ENCODE measurements at places on chromosomes 2 and 18.

DNA sequence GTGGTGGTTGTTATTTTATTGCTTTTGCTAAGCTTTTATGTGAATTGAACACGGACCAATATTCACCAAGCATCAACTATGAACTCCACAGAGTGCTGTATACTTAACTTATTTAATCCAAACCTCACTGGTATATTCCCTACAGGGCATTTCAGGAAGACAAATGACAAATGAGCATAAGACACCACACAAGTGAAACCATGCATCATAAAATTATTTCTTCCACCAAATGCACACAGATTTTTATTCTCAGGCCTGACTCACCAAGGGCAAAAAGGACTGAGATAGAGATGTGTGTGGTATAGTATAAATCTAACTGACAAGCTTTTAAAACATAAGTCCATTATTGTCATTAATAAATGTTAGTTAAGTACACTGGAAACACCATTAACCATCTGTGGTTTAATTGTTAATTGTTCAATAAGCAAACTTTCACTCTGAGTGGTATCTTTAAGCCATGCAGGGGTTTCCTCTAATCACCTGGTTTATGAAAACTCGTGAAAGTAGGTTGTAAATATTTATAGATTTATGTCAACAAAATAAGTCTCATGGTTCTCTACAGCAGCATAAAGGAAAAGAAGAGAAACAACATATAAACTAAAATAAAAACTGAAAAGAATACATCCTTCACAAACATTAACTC, 77.6 kb upstream of the CRIM1 start:
- DNase-seq: no peak

GRCh38 chr2:203471323-203471722, 63.8 kb downstream of the RAPH1 start:
- DNase-seq: no peak

GRCh38 chr2:106812383-106812782, 73.6 kb downstream of the ST6GAL2 start:
- DNase-seq: no peak

- no peak for DNase-seq
Observed at GRCh38 chr2:145007093-145007959, 487.4 kb upstream of the ZEB2 start.

DNA sequence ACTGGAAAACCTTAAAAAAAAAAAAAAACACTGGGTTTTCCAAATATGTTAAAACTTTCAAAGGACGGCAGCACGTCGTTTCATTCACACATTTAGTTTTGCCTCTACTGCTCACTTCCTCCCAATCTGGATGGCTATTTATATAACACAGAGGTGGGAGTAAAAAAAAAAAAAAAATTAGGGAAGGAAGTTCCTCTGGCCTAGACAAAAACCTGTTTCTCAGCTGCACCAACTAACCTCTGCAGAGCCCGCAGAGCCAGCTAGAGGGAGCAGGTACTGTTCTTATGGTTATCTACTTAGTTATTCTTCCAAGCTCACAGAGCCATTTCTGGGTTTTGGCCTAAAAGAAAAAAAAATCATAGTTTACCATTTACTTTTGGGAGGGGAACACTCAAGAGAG, 28.1 kb downstream of the SLC1A4 start:
- DNase-seq: peak; percentile 30

DNA sequence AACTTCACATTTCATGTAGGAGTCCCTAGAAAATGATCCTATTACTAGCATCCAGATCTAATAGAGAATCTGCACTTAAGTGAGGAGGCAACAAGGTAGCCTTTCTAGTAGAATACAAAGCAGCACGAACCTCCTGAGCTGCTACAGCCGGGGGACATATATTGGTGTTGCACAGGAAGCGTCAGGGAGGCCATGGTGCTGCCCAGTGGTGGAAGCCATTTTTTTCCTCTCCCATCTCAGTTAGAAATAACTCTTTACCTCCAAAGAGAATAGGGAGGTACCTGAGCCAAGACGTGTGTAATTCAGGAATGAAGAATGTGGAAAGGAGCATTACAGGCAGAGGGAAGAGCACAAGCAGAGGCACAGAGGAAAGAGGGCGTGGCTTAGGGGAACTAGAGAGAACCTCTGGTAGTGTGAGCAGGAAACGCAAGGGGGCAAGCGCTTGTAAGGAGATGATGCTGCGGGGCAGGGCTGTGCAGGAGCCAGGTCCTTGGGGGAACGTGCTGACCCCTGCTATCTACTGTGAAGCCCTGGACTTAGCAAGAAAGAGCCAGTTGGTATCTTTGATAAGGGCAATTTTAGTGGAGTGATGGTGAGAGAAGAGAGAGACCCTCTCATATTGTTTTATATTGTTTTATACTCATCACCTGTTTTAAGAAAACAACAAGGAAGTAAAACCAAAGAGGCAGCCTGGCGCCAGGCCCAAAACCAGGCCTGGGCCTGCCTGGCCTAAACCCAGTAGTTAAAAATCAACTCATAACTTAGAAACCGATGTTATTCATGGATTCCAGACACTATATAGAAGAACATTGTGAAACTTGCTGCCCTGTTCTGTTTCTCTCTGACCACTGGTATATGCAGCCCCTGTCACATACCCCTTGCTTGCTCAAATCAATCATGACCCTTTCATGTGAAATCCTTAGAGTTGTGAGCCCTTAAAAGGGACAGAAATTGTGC, 50.0 kb upstream of the TTC39C start:
- no peak for DNase-seq

DNA sequence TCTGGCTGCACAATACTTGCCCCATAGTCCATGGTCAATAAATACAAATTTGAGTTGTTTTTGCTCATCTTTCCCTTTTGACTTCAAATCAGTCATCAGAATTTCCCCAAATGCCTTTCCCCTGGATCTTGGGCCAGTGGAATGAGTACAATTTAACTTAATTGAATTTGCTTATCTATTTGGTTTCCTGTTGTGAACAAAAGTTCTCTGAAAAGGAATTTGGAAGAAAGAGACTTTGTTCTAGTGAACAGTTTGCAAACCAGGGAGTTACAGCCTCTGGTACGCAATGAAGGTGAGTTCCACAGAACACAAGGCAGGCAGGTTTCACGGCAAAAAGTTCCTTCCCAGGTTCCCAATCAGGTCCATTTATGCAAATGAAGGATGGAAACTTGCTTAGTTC, 1.2 kb upstream of the UGT1A1 start:
- DNase-seq: no peak

DNA sequence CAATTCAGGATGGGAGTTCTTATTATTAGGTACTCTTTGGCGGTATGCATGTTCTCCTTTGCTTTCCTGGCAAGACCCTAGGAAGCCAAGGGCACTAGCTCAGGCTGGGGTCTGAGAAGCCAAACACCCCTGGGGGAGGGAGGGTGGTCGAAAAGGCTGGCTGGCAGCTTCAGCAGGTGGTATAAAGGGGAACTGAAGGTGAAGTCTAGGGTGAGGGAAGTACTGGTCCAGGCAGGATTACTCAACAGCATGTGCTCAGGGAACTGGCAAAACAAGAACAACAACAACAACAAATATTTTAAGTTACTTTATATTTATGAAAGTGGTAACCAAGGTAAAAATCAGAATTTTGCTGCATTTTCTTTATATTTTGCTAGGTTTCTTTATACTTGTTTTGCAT, 40.7 kb upstream of the PCBP1 start:
- DNase-seq: no peak

DNA sequence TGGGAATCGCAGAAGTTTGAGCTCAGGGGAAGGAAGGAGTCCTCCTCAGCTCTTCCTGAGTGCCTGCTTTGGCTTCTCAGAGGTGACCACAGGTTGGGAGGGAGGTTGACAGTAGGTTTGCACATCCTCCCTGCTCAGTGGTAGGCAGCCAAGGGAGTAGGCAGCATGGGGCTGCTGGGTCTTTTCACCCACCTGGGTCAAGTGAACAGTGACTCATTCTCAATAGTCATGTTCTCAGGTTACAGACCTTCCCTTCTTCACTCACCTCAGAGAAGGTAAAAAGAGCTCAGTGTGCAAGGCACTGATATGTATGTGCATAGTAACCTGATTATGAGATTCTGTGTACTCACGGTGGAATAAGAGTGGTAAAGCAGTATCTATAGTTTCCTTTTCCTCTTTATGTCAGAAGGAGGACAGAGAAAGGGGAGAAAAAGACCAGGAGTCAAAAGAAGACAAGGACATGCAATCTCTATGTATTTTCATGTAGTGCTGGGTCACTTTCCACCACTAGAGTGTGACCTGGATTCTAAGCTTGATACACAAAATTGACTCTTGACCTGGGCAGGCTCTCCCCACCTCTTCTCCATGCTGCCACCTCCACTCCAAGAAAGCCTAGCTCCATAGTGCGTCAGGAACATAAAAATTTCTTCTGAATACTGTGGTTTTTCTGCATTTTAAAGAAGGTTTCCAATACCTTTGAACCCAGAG, 36.5 kb upstream of the ASNSD1 start:
- peak; percentile 20 for DNase-seq

- no peak for DNase-seq
Observed at GRCh38 chr18:13539050-13539449, 187.3 kb downstream of the FAM210A start.

- DNase-seq: no peak
Observed at GRCh38 chr2:39123436-39123999, 2.7 kb upstream of the SOS1 start.

GRCh38 chr2:227022608-227023007, 141.4 kb downstream of the COL4A4 start:
- DNase-seq: no peak

DNA sequence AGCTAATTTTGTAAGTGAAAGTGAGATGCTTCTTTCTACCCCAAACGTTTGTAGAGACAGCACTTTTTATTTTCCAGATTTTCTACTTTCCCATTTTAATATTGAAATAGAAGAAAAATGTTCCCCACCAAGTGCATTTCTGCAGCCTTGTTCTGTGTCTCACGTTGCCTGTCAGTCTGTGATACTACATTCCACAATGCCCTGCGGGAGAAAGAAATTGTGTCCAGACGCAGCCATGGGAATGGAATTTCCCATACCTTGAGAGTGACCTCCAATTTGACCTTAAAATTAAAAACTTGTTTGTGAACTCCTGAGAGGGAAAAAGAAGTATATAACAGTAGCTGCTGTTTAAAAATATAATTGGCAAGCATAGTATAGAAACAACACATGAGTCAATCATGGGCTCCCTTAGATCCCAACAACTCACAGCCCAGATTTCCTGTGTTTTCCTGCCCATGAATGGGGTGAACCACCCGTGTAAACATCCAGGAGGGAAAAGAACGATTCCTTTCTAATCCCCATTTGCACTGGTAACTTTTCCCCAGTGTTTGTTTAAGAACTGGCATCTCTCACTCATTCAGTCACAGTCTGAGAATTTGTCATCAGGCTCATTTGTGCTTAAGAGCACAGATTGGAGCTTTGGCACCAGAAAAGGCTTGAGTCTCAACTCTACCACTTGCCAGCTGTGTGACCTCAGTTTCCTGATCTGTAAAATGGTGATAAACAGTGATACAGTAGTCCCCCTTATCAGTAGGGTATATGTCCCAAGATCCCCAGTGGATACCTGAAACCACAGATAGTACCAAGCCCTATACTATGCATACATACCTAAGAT, 166.1 kb upstream of the ZNF521 start:
- no peak for DNase-seq

GRCh38 chr2:102401456-102401855, 21.5 kb upstream of the IL18RAP start:
- no peak for DNase-seq

DNA sequence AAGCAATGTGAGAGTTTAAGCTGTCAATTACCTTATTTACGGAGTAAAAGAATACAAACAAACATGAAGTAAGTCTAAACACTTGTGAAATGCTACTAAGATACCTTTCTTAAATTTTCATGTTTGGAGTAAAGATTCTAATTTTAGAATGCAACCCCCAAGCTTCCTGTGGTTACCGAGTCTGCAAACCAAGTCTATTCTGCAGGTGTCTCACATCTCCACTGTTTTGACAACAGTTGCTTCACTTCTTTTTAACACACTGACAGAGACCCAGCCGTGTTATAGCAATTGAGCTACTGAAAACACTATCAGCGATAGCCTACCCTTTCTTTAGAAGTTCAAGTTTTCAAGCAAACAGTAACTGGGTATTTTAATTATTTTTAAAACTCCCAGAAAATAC, 608.3 kb downstream of the ERBB4 start:
- DNase-seq: no peak

DNA sequence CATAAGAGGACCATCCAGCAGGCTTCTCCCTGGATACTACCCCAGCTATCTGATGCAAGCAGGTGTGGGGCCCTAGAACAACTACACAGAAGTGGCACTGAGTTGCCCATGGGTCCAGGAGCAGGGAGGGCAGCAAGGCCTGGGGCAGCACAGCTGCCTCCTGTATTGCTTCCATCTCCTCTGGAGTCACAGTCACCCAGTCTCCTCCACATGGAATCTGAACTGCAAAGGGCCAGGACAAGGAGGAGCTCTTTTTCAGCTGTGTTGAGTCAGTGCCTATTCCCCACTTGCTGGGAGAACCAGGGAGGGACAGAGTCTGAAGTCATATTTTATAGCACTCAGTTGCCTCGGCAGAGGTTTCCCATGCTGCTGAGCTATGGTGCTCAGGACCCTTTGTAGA, 67.9 kb upstream of the ALPP start:
- DNase-seq: no peak

DNA sequence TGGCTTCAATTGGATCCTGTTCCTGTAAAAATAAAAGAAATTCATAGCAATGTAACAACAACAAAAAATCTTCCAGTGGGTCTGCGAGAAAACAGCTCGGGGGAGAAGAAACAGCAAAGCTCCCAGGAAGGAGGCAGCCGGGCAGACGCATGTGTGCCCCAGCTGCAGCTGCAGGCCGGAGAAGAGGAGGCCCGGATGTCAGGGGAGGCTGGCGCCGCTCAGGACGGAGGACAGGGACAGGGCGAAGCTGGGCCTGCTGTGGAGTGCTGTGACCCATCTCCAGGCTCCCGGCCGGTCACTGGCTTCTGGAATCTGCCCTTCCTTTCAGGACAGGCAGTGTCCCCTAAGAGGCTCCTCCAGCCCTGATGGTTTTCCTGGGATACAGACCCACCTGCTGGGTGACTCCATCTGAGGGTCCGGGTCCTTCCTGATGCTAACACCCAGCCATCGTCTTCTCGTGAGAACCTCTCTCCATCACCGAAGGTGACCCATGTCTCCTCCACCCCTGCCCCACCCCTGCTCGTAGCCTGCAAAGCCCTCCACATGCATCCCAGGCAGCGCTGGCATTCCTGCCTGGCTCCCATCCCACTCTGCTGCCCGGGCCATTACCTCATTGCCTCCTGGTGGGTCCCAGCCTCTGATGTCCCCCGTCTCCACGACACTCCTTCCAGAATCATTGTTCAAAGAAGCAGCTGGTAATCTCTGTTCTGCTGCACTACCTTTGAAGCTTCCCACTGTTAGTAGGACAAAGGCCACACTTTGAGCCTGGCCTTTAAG, 145.4 kb upstream of the TWIST2 start:
- no peak for DNase-seq

- no peak for DNase-seq
Observed at GRCh38 chr18:49381267-49381845, 79.1 kb downstream of the DYM start.

All from iPS-NIHi11 (cell line).